ENCODE measurements at places on chromosomes 4 and X.

DNA sequence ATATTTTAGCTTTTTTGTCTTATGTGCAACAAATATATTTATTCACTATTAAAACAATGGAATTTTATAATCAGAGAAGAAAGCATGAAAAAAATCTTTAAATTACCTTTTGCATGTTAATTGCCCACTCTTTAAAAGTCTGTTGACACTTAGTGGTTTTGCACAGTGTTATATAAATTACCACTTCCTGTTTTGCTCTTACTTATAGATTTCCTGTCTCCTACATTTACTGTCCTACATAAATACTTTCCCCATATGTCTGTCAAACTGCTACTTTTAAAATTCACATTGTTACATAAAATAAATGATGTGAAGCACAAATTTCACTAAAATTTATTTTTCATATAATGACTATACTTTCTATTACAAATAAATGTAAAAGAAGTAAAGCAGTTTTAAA lies 161.1 kb upstream of the NDST4 start:
- DNase-seq, result no peak

GRCh38 chr4:90142081-90142480 lies 14.9 kb downstream of the CCSER1 start:
- no peak for DNase-seq

DNA sequence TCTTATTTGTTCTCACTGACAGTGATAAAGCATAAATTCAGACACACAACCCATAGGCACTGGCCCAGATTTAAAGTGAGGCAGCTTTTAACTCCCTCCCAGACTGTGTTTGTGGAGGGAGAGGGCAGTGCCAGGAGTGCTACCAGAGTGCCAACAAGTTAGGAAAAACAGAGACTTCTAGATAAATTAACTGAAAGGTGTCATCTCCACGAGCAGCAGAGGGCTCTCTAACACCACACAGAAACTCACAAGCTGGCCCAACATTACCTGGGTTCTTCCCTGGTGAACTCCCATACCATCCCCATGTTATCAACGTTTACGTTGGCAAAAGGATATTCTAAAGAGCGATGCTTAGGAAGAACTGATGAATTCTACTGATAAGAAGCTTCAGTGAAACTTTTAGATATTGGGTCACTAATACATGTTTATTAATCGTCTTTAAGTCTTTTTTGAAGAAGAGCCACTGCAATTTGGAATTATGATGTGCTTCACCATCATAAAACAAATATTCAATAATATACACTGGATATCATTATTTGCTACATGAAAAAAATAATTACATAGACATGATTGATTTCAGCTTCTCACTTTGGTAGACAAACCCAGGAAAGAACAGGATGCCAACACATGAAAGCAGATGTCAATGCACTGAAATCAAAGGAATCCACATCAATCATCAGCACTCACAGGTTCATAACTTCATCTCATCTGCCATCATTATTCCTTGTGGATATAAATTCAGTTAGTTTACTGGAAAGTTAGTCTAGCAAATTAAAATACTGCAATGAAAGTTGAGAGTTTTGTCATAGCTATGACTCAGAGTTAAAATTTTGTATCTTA lies 121.2 kb upstream of the NAP1L5 start:
- DNase-seq, result no peak

GRCh38 chrX:56233682-56234081 lies 1.5 kb downstream of the KLF8 start:
- no peak for DNase-seq

DNA sequence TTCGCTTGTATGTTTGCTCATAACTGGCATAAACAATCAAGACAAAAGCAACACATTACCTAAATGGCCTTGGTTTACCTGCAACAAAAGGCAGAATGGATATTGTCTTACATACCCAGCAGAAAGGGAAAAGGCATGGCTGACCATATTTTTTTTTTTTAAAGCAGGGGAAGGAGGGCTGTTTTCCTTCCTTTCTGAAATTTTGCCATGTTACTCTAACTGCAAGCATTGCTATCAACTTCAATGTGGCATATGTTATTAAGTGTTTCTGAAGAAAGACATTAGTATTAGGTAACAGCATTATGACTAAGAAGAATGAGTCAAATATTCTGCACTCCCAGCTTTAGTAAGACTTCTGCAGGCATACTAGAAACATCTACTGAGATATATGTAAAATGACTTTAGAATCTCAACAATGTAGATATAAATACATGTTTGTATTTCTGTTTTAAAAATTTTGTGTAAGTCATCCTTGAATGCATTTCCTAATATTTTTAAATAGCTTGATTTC lies 512.6 kb upstream of the FAM241A start:
- DNase-seq, result no peak

DNA sequence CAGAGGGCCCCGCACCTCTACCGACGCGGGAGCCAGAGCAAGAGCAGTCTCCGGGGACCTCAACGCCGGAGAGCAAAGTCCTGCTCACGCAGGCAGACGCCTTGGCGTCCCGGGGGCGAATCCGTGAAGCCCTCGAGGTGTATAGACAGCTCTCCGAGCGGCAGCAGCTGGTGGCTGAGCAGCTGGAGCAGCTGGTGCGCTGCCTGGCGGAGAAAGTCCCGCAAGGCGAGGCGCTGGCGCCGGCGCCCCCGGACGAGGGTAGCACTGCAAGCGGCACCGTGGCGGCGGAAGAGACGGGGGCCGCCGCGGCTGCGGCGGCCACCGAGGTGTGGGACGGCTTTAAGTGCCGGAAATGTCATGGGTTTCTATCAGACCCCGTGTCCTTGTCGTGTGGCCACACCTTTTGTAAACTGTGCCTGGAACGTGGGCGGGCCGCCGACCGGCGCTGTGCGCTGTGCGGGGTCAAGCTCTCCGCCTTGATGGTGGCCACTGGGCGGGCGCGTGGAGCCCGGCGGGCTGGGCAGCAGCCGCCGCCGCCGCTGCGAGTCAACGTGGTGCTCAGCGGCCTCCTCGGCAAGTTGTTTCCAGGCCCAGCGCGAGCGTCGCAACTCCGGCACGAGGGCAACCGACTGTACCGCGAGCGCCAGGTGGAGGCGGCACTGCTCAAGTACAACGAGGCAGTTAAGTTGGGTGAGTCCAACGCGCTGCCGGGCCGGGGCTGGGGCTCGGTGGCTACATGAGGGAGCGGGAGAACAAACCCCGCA lies 672 bp downstream of the LONRF3 start:
- peak; percentile 32 for DNase-seq

DNA sequence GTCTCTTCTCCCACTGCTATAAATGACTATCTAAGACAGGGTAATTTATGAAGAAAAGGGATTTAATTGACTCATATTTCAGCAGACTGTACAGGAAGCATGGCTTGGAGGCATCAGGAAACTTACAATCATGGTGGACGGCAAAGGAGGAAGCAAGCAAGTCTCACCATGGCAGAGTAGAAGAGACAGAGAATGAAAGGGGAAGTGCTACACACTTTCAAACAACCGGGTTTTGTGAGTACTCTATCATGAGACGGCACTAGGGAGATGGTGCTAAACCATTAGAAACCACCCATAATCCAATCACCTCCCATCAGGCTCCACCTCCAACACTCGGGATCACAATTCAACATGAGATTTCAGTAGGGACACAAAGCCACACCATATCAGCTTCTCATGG lies 11.1 kb downstream of the UBE2NL start:
- DNase-seq, result no peak

DNA sequence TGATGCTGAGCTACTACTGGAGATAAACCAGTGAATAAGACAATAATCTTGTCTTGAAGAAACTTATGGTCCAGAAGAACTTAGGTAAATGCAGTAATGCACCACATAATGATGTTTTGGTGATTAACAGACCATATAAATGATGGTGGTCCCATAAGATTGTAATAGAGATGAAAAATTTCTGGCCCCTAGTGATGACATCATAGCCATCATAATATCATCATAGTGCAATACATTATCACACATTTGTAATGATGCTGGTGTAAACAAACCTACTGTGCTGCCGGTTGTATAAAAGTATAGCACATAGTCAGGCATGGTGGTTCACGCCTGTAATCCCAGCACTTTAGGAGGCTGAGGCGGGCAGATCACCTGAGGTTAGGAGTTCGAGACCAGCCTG lies 846.8 kb downstream of the FSTL5 start:
- DNase-seq, result no peak

DNA sequence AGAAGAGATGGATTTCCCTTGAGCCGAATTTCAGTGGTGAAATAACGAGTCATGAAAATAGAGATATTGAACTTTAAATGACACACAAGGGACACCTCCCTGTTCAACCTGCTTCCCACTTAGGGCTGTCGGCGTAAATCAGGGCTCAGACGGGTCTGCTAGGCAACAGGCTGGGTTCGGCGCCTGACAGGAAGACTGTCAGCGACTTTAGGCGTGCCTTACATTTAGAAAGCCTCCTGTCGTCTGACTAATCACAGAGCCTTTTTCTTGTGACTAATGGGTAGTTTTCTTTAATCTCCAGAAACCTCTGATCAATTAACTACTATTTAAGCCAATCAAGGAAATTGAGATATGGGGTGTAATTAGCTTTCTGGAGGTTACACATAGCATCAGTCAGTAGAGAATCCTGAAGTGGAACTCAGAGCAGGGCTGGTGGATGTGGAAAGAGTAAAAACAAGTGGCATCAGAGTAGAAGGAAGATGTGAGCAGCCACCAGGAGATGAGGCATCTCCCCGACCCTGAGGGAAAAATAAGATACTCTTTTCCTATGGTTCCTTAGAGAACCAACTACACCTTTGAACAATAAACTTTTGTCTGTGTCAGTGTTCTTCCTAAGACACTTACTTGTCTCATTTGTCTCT lies 86.2 kb upstream of the HS3ST1 start:
- no peak for DNase-seq

DNA sequence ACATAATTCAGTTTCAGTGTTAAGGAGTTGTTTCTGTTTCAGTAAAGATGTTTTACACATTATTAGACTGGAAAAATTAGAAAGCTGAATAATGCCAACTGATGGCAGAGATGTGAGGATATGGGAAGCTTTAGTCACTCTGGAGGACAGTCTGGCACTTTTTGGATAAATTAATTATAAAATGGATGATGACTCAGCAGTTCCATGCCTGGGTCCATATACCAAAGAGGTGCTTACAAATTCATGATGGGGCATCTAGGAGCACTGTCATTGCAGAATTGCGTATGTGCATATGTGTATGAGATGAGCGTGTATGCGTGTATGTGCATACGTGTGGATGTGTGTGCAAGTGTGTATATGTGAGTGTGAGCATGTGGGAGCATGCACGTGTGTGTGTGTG lies 31.2 kb upstream of the ANKRD50 start:
- no peak for DNase-seq

- DNase-seq, result no peak
Observed at GRCh38 chr4:76987685-76988084, 38.1 kb downstream of the SEPTIN11 start.

DNA sequence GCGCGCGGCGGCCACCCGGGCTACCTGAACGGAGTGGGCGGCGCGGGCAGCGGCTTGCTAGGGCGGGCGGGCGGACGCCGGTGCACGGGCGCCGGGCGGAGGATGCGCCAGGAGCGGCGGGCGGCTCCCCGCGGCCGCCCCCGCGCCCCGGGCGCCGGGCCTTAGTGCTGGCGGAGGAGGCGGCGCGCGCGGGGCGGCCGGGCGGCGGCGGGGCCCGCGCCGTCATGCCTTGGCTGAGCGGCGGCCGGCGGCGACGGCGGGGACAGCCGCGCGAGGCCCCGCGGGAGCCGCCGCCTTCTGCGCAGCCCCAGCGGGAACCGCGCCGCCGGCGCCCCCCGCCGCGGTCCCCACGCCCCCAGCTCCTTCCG lies 48.2 kb downstream of the CLDN34 start:
- no peak for DNase-seq

DNA sequence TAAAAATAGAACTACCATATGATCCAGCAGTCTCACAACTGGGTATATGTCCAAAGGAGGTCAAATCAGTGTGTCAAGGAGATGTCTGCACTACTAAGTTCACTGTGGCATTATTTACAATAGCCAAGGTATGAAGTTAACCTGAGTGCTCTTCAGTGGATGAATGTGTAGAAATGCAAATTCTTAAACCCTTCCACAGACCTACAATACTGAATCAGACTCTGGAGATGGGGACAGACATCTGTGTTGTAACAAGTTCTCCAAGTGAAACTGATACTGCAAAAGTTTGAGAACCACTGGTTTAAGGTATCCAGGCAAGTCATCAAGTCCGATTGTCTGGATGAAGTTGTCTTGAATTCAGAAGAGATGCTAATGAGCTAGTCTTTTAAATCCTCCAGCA lies 38.5 kb downstream of the SMAD1 start:
- no peak for DNase-seq

GRCh38 chr4:47221721-47222120 lies 190.4 kb downstream of the GABRB1 start:
- no peak for DNase-seq

- DNase-seq, result no peak
Observed at GRCh38 chr4:79141530-79141929, 184.3 kb downstream of the NAA11 start.

GRCh38 chr4:5021546-5021945 lies 2.3 kb upstream of the CYTL1 start:
- DNase-seq, result no peak

All from HuH-7.5 (cell line).